ENCODE measurements at places on chromosomes 3 and 15.

- no peak for DNase-seq
Measured at GRCh38 chr3:59782664-59783063, 732.8 kb upstream of the CFAP20DC start.

DNA sequence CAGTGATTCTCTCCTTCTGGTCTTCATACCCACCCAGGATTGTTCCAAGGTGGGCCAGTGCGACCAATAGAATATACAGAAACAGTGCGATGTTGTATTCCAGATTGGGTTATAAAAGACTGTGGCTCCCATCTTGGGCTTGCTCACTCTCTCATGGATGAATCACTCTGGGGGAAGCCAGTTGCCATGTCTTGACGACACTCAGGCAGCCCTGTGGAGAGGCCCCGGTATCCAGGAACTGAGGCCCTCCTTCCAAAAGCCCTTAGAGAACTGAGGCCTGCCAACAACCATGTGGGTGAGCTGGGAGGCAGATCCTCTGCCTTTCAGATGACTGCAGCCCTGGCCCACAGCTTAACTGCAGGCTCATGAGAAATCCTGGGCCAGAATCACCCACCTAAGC, 57.2 kb downstream of the SH3GL3 start:
- DNase-seq, result no peak

GRCh38 chr3:22089284-22089683, 338.3 kb upstream of the ZNF385D start:
- DNase-seq, result no peak

- no peak for DNase-seq
Measured at GRCh38 chr3:98744283-98744682, 18.9 kb upstream of the ST3GAL6 start.

GRCh38 chr3:33363113-33363800, 76.9 kb downstream of the UBP1 start:
- DNase-seq, result no peak

GRCh38 chr3:15514663-15515340, 6.7 kb downstream of the COLQ start:
- no peak for DNase-seq

- no peak for DNase-seq
Measured at GRCh38 chr15:62912808-62913207, 129.7 kb upstream of the TPM1 start.

DNA sequence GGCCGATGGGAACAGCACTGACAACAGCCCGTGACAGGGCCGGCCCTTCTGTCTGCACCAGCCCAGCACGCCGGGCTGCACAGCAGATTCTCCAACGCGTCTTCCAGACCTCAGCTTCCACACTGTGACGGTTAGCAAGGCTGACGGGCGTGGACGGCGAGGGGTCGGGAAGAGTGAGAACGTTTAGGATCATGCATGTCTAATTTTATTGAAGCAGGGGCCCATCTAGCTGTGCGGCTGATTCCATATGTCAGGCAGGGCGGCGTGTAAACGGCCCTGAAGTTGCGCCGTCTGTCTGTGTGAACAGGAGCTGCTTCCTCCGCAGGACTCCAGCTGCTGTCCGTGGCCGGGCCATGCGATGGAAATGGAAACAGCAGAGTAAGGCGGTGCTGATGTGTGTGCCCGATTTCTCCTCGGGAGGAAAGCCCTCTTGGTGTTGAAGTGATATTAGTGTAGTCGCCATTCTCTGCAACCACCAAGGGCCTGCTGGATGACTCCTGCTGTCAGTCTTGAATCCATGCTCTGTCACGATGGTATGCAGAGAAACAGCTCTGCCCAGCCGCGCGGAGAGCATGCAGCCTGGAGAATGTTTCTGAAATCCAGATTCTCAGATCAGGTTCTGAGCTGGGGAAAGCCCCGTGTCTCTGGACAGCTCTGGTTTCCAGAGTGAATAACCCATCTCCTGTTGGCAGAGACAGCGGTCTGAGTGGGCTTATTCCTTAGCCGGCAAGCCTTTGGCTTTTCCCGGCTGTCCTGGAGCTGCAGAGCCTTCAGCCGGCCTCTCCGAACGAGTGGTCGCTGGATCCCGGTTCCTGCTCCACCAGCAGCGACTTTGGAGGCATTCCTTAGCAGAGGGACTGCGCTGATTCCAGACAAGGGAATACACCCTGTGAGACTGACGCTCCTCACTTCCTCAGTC, 158.1 kb upstream of the UBE3A start:
- no peak for DNase-seq

DNA sequence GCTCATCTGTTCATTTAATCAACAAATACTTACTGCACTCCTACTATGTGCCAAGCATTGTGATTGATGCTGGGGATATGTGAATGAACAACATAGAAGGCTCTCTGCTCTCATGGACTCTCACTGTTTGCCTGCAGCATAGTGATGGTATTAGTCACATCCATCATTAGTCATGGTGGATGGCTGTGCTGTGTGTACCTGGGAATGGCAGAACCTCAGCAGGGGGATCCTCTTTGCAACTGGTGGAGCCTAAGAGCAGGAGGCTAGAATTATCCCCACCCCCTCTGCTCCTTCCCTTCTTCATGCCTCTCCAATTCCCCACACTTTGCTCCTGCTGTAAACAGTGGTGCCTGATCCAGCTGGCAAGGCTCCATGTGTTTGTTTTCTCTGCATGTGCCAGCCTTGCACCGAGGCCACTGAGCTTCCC, 20.5 kb downstream of the BOC start:
- no peak for DNase-seq

- no peak for DNase-seq
Measured at GRCh38 chr3:133386876-133387275, 13.0 kb upstream of the BFSP2 start.

GRCh38 chr15:61851955-61852354, 208.3 kb downstream of the VPS13C start:
- DNase-seq, result no peak

GRCh38 chr15:47778263-47778770, 61.0 kb downstream of the SEMA6D start:
- DNase-seq, result no peak

DNA sequence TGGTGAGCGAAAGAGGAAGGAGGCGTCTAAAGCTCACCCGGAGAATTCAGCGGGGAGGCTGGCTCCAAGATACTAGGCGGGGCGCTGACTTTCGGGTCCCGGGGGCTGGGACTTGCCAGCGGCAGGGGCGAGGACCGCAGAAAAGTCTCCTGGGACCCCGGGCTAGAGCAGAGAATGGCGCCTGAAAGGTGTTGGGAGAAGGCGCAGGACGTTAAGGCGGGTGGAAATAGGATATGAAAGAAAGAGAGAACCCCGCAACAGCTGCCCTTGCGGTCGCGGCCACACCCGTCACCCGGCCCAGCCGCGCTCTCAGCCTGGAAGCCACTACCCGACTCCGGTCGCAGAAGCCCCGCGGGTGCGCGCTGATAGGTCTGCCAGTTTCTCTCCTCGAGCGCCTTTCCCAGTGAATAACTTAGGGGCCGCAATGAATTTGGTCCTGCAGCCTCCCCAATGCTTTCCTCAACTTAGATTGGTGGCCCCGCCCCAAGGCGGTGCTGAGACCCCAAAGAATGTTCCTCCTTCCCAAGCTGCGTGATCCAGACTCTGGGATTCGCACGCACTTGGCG, 604 bp downstream of the LTK start:
- no peak for DNase-seq

GRCh38 chr15:49225572-49226281, 55.7 kb downstream of the GALK2 start:
- no peak for DNase-seq

DNA sequence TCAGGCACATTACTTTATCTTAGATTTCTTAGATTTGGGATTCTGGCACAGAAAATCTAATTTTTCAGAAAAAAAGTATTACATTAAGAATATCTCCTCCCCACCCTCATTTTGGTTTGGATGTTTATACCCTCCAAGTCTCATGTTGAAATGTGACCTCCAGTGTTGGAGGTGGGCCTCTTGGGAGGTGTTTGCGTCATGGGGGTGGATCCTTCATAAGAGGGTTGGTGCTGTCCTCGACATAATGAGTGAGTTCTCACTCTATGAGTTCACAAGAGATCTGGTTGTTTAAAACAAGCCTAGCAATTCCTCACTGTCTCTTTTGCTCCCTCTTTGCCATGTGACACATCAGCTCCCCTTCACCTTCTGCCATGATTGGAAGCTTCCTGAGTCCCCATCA, 45.6 kb upstream of the WWTR1 start:
- no peak for DNase-seq

DNA sequence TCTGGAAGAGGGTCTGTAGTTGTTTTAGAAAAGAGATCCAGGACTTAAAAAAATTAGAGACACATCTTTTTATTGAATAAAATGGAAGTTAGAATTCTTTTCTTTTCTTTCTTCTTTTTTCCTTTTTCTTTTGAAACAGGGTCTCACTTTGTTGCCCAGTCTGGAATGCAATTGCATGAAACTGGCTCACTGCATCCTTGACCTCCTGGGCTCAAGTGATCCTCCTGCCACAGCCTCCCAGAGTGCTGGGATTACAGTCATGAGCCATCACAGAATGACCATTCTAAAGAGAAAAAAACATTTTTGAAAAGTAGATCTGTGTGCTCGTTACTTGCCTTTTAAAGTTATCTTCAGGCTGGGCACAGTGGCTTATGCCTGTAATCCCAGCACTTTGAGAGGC, 3.6 kb downstream of the ATXN7 start:
- DNase-seq, result no peak

DNA sequence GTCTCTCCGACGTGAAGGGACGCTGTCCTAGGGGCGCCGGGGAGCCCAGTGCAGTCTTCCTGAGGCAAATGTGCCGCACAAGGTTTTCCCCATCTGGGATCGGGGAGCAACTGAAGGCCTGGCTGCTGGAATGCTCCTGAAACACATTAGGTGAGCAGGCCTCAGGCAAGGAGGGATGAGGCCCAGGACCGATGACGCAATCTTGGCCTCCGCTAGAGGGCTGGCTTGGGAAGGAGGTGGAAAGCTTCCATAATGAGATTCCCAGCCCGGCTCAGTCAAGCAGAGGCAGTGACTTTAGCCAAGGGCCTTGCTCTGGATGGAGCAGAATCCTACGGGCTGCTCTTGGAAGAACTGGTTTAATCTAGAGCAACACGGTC, 50.8 kb downstream of the CPN2 start:
- no peak for DNase-seq

- DNase-seq, result no peak
Measured at GRCh38 chr3:5298453-5298852, 110.9 kb downstream of the EDEM1 start.

- no peak for DNase-seq
Measured at GRCh38 chr3:69368129-69368741, 17.7 kb downstream of the FRMD4B start.

DNA sequence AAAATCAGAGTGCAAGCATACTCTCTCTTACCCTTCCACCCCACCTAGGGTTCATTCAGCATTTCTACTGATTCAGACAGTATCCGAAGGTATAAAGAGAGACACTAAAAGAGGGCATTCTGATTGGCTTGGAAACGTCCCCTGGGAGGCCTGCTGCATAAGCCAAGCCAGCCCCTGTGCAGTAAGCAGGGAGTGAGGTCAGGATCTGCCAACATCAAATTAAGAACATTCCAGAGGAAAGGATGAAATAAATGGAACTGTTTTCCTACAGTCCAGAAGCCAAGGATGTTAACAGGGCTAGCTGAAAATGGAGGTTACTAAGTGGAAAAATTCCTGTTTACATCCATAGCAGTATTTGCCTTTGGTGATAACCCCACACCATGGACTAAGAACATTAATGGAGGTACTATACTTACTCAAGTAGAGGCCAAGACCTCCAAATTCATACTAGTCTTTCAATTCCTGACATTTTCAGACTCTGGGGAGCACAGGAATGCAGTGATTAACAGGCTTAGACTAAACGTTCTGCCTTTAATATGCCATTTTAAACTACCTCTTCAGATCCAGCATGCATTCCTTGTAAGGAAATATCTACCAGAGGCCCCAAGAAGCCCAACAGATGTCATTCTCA, 34.5 kb downstream of the NPTN start:
- no peak for DNase-seq

DNA sequence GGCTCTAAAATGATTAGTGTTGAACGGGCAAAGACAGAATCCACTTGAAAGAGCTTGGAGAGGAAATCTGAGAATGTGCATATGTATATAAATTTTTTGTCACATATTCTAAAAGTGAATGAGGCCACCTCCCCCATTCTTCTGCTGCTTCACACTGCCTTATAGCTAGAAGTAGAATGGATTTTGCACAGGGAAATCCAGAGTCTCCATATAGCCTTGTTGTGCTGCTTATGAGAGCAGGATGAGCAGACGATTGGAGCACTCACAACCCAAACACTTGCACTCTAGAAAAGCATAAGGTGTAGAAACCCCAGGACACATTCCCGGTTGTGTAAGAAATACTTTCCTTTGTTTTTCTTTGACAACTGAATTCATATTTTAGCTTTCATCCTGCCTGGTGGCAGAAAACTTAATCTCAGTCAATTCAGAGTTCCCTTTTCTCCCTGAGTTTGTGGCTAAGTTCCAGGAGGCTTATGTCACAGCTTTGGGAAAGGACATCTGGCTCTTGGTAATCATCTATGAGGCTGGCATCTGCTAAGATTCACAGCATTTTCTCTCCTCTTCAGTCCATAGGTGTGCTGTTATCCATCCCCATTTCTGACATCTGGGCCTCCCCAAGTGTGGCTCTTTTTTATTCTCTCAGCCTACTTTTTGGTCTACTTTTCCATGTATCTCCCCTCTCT, 188.4 kb upstream of the PFN2 start:
- DNase-seq, result no peak

DNA sequence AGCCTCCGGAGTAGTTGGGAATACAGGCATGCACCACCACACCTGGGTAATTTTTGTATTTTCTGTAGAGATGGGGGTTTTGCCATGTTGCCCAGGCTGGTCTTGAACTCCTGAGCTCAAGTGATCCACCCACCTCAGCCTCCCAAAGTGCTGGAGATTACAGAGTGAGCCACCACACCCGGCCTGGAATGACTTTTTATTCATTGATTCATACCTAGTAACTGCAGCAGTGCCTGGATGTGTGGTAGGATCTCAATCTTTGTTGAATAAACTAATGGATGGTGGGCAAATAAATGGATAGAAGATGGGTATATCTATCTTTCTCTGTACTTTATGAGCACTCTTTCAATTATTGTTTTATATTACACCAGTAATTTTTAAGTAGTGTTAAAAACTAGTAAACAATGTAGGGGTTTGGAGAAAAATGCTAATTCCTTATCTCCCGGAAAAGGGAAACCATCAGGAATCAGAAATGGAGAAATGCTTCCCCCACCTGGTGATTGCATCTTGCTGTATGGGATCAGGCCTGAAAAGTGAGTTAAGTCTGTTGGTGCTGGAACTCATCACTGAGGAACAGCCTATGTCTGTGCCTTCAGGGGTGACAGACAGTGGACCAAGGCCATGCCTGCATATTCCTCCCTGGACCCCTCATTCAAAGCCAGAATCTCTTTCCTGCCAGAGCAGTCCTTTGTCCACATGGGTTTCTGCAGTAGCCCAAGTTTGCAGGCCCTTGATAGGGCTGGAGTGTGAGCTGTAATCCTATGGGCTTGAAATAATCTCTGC, 161.0 kb upstream of the CTDSPL start:
- no peak for DNase-seq

- no peak for DNase-seq
Measured at GRCh38 chr15:31377030-31377429, 50.4 kb downstream of the KLF13 start.

GRCh38 chr3:108051005-108051404, 39.8 kb downstream of the CD47 start:
- no peak for DNase-seq

All from stimulated activated CD4-positive, alpha-beta T cell treated with anti-CD3 and anti-CD28 coated beads, Interleukin-1b, Interleukin-23, amount 100 ng/mL, for 1 hour (primary cell).